ENCODE measurements at places on chromosomes 5 and 9.

DNA sequence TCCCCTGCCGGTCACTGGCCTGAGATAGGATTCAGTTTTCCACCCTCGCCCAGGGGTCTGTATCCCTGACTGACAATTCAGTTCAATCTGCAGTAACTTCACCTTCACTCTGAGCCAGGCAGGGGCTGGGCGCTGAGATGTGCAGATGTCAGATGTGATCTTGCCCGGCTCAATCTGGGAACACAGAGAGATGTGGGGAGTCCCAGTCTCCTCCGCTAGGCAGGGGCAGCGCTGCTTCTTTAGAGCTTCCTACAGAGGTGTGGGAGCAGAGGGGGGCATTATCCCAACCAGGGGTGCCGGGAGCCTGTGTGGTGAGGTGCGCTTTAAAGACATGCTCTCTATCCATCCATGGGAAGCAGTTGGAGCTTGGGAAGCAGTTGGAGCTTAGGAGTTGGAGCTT, 14.6 kb downstream of the TMOD1 start:
- DNase-seq: no peak

DNA sequence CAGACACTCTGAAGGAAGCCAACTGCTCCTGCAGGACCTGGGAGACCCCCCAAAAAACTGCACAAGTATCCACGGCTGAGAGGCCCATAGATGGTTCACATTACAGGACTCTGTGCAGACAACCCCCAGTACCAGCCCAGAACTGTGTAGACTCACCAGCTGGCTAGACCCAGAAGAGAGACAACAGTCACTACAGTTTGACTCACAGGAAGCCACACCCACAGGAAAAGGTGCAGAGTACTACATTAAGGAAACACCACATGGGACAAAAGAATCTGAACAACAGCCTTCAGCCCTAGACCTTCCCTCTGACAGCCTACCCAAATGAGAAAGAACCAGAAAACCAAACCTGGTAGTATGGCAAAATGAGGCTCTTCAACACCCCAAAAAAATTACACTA, 281.2 kb upstream of the RGMB start:
- no peak for DNase-seq

DNA sequence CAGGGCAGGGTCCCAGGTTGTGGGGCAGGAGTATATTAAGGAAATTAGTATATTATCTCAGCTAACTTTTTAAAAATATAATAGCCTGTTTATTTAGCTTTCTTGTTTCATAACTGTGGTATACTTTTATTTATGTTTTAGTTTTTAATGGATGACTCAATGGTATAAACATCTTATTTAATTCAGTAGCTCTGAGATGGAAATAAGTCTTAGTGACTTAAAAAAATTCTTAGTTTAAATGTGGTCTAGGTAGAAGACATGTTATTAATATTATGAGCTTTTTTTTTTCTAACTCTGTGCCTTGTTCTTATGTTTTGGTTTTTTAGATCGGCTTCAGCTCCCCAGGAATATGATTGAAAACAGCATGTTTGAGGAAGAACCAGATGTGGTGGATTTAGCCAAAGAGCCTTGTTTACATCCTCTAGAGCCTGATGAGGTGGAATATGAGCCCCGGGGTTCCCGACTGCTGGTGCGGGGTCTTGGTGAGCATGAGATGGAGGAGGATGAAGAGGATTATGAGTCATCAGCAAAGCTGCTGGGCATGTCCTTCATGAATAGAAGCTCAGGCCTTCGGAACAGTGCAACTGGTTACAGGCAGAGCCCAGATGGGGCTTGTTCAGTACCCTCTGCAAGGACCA, 43.1 kb downstream of the LNPEP start:
- no peak for DNase-seq

DNA sequence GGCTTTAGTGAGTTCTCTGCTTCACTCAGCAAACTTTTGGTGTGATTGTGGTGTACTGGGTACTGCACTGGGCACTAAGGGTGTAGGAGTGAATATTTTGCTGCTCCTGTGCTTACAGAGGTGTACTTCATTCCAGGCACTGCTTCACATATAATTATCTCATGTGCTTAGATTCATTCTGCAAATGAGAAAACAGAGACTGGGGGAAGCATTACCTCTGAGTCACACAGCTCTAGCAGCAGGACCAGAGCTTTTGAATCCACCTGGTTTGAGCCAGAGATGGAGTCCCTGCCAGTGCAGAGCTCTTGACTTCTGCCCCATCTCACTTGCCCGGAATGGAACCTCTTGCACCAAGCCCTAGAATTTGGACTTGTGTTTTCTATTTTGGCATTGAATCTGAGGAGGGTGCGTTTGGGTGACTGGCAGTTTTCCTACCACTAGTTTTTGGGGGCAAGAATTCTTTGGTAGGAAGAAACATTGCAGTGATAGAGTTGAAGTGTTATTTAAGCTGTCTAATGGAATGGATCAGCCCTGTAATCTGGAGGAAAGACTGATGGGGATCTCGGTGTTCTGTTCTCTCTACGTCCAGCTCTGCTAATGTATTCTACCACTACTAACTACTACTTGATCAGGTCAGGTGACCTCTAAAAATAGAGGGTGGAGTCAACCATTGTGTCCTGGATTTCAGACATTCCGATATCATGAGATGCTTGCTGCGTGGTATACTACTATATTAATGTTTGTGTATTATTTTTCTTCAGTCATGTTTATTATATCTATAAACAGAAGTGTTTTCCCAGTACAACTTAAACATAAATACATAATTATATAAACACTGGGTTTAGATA, 2.5 kb downstream of the ARHGAP26 start:
- DNase-seq: no peak

DNA sequence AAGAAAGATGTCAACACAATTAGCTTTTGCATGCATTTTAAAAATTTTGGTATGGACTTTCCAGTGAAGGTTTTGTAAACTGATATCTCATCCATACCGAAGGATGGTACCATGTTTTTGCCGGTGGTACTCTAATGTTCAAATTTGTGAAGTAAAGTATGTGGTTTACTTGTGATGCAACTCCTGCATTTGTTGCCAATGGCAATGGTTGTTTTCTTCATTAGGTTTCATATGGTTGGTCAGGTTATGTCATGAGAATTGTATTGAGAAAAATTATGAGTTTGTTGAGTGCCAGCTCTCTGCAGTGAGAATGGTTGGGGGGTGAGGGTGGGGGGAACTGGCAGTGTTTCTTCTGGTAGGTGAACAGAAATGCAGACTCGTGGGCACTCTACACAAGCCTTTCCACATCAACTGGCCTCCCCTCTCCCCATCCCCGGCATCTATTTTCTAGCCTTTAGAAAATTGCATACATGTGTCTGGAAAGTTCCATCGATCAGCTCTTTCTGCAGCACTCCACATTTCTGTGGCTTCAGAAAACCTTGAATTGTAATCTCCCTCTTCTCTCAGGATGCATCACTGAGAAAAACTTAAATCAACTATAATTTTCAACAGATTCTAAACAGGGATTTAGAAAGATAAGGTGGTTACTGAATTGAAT, 107.7 kb downstream of the PDE4D start:
- no peak for DNase-seq

- DNase-seq: no peak
Measured at GRCh38 chr5:71695071-71695470, 24.0 kb upstream of the CARTPT start.

GRCh38 chr5:77952636-77953212, 176.6 kb upstream of the TBCA start:
- no peak for DNase-seq

DNA sequence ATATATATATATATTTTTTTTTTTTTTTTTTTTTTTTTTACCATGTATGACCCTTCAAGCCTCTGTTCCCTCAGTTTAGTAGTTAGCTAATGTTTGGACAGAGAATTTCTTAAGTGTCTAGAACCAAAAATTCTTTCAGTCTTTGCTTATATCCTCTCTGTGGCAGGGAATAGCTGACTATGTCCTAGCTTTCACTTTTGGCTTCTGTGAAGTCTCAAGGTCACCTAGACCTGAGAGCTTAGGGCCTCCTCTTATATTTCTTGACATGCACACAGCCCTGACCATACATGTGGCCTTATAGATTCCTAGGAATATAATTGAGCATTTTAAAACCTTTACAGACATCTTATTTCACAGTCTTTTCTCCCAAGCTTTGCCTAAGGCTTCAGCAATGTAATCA, 930.8 kb upstream of the CDH9 start:
- DNase-seq: no peak

- DNase-seq: no peak
Measured at GRCh38 chr9:19799784-19800183, 10.9 kb upstream of the SLC24A2 start.

GRCh38 chr5:73460133-73460532, 11.6 kb upstream of the FOXD1 start:
- no peak for DNase-seq

DNA sequence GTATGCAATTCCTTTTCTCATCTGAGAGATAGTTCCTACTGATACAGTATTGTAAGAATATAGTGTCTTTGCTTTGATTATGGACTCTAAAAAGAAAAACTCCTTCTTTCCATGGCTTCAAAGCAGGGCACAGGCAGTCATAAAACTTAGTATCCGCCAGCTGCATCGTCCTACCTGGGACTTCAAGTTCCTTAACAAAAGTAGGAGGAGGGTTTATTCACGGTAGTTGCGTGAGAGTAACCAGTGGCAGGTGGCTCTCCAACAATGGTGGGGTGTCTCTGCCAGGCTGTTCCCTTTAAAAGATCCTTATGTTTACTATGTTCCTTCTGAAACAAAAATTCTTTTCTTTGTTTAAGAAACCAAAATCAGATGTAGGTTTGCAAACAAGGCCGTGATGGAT, 173.5 kb upstream of the DMAC1 start:
- no peak for DNase-seq

DNA sequence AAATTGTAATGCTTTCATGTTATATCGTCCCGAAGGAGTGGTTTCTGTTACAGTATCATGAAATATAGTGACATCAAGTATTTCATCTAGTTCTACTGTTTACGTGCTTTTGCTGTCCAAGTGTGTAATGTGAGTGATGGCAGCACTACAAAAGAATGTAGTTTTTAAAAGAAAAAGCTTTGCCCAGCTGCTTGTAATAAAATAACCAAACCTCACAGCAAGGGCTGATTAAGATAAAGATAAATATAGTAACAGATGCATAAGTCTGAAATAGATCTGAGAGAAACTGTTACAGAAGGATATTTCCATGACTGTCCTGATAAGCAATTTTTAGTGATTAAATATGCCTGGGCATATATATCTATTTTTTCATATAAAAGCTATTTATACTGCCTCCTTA, 106.4 kb downstream of the AUH start:
- no peak for DNase-seq

DNA sequence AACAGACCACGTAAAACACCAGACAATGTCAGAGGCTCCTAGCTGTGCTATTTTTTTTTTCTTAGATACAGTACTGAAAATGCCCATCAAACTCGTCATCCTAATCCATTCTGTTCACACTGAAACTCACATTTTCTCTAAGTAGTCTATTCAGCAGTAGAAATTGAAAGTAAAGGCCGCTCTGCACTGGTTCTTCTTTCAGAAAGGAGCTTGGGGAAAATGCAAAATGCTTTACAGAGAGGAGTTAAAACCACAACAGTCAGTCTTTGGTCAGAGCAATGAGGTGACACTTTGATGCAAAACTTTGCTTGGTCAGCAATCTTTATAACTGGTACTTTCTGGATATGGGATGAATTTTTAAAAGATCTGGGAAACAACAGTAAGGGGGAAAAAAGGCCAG, 43.8 kb upstream of the SUSD1 start:
- DNase-seq: no peak

- no peak for DNase-seq
Measured at GRCh38 chr9:134179918-134180785, 15.8 kb upstream of the RNU6ATAC start.

DNA sequence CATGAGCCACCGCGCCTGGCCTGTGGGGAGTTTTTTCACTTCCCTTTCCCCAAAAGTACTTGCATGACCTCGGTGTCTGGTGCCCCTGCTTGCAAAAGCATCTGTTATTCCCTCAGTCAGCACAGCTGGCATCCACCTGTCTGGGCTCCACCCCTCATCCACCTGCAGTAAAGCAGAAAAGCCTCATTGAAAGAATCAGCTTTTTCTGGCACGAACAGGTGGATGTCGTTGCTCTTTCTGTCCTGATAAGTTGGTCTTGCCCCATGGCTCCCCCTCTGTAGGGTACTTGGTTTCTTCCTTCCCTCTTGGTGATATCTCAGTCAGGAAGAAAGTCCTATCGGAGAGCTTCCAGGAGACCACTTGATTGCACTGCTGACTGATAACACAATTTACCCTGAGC, 37.4 kb downstream of the WWC1 start:
- DNase-seq: no peak

- no peak for DNase-seq
Measured at GRCh38 chr5:174608631-174609097, 115.7 kb upstream of the MSX2 start.

- DNase-seq: no peak
Measured at GRCh38 chr5:127909066-127909465, 174.5 kb upstream of the SLC12A2 start.

GRCh38 chr5:38289457-38289856, 31.1 kb downstream of the EGFLAM start:
- no peak for DNase-seq

DNA sequence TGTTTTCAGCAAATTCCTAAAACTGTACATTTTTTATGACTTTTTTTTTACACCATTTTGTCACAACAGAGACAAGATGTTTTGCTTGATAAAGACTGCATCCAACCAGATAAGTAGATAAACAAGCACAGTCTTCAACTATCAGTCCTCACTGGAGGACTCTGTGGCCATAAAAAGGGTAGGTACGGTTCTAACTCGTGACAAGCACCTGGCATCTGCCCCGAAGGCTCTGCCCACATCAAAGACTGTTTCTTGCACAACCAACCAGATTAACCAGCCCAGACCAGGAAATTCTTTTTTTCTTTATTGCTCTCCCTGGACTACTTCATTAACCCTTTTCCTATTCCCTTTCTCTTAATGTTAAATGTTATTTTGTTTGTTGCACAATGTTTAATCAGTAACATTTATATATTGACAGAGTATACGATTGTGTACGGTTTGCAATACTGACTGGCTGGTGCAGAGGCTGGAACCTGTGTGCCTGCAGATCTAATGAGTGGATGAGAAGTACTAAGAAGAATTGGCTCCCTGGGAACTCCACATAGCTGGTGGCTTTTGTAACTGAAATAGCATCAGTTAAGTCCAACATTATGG, 74.1 kb downstream of the SERINC5 start:
- no peak for DNase-seq

- DNase-seq: peak; percentile 53
Measured at GRCh38 chr9:92325269-92325990, at the start of the genes CENPP and NOL8. Gene CENPP, plus strand, starts transcription at chr9:92325953. Gene NOL8, minus strand, starts transcription at chr9:92325350. Its CDS starts 1,189 bp downstream, at chr9:92324161.

DNA sequence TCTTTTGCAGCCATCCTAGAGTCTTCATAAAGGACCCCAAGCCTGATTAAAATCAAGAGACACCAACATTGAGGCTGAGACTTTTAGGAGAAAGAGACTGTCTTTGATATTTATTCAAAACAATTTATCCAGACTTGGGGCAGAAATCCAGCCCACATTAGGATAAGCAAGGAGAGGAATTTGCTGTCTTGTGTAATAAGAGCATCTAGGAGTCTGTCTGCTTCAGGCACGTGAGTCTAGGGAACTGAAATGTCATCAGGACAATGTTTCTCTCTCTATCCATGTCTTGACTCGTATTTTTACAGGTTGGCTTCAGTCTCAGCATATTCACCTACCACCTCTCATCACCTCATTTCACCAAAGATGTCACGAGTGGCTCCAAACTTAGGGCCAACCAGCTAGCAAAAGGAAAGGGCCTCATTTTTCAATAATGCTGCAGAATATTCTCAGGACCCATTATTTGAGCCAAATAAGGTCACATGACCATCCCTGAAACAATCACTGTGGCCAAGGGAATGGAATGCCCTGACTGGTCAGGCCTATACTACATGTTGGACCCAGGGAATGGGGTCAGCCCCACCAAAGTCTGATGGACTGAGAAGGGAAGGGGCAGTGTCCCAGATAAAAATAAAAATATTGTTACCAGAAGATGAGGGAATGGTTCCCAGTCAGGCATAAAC, 70.3 kb upstream of the SAP30L start:
- no peak for DNase-seq
